ENCODE measurements at places on chromosomes 11 and 22.

GRCh38 chr11:77557553-77557952, 32.2 kb upstream of the AQP11 start:
- DNase-seq: no peak

GRCh38 chr22:41561788-41562187, 978 bp downstream of the CSDC2 start:
- DNase-seq: no peak

DNA sequence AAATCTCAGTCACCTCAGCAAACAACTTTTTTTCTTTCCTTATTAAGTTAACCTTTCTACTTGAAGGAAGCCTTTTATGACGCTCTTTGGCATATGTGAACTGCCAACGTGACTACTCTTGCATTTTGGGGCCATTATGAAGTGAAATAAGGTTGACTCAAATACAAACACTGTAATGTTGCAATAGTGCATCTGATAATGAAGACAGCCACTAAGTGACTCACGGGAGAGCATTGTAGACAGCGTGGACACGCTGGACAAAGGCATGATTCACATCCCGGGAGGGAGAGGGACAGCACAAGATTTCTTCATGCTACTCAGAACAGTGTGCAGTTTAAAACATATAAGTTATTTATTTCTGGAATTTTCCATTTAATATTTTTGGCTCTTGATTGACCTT, 560.8 kb downstream of the ETS1 start:
- no peak for DNase-seq

DNA sequence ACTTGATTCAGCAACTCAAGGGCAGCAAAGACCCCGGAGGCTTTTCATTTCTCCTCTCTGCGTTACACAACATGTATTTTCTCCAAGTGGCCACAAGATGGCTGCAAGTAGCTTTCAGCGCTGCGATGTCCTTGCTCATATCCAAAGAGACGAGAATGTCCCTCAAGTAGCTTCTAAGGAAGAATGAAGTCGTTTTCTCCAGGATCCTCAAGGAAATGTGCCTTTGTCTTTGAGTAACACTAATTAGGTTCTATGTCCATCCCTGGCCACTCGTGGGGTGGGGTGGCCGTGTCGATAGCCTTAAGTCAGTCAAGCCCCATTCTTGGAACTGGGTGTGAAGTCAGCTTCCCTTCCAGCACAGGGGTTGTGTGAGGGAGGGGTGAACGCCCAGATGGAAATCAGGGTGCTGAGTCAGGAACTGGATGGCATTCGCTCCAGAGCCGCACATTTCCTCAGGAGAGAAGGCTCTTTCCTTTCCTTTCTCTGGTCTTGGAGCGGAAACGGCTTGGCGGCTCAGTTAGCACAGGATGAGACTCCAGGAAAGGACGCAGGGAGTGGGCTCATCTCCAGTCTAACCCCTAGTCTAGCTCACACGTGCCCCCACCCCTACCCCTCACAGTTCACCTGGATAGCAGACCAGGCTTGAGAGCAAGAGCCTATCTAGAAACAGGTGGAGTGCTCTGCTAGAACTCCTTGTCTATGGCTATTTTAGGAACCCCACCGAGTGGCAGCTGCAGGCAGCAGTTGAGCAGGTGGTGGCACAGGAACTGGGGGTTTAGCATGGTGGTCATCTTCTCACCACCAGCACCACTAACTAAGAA, 44.3 kb downstream of the NNMT start:
- peak; percentile 64 for DNase-seq

DNA sequence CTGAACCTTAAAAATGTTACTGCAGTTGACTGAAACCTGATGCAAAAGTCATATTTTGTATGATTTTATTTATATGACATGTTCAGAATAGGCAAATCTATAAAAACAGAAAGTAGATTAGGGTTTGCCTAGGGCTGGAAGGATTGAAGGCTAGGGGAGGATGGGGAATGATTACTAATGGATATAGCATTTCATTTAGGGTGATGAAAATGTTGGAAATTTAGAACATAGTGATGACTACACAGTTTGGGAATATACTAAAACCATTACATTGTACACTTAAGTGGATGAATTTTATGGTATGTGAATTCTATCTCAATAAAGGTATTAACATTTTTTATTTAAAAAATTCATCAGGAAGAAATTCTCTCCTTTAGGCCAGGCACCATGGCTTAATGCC, 22.9 kb upstream of the PAFAH1B2 start:
- no peak for DNase-seq

- no peak for DNase-seq
These were observed 25.9 kb upstream of the ST14 start for GRCh38 chr11:130133716-130134115.

DNA sequence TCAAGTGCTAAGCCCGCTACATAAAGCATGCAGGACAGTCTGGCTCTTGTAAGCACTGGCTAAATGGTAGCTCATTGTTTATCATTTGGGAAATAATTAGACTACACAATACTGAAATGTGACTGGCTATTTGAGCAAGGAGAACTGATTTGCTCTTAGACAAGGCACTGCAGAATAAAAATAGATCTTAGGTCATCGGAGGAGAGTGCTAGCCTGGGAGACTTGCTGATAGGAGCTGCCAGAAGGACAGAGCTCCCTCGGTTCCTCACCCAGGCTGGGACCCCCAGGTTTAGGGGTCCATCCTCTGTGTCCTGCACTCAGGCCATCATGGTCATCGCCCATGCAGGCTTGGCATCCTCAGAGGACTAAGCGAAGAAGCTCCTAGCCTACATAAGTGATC, 184.4 kb upstream of the NCAM1 start:
- no peak for DNase-seq

GRCh38 chr22:27347951-27348350, 453.6 kb downstream of the MN1 start:
- no peak for DNase-seq

GRCh38 chr11:74390697-74391096, 7.5 kb downstream of the PGM2L1 start:
- DNase-seq: no peak

GRCh38 chr11:3135481-3136440, 29.3 kb downstream of the OSBPL5 start:
- no peak for DNase-seq

GRCh38 chr22:19051381-19052072, 70.7 kb downstream of the DGCR2 start:
- DNase-seq: no peak

DNA sequence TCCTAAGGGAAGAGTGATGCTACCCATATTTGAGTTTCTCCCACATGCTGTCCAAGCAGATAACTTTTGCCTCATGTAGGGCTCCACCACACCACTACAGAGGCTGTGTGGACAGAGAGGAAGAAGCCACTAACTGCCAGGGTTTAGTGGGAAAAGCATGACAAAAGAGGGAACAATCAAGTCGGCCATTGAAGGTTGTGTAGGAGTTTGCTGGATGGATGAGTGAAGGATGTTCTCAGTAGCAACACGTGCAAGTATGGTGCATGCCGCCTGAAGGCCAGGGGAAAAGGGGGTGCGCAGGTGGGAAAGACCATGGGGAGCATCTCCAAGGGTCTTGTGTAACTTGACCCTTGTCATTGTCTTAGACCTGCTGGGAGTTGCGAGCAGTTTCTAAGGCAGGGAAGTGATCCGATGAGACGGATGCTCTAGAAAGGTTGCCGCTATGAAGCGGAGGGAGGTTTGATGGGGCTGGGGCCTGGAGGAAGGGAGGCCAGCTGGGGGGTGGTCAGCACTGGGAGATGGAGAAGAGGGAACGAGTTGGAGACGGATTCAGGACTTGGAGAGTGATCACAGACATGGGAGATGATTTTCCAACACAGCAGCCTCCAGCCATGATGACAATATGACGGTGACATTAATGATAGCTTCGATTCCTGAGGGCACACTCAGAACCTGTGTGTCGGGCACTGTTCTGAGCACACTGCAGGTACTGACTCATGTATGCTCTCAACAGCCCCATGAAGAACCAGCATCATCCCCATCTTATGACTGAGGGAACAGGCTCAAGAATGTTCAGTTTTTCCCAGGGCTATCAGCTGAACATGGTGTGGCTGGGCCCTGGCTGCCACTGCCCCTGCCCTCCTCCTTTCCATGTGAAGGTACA, 53.7 kb downstream of the CD6 start:
- DNase-seq: no peak

DNA sequence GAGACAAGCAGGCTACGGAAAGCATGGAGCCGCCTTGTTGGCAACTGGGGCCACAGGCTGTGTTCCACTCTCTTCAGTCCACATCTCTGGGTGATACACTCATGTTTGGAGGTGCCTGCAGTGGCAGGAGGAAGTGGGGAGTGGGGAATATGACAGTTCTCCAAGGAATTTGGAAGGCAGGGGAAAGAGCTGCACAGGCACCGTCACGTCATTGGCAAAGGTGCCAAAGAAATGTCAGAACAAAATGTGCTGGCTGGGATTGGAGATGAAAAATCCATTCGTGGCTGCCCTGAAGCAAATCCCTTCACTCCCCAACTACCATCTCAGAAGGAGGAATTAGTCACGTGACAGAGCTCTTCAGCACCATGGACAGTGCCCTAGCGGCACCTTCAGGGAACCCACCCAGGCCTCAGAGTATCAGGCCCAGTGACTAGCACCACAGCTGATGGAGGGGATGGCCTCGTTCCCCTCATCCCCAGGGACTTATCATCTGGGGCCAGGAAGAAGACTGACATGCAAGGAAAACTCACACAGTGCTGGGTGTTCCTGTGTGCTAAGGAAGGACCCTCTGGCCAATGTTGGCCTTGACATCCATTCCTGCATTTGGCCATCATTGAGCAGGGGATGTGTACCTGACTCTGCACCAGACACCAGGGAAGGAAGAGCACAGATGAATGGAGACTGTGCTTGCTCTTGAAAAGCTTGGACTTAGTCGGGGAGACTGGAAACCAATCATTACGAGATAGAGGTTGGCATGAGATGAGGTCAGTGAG, 48.5 kb upstream of the PRDM11 start:
- no peak for DNase-seq

GRCh38 chr22:27842669-27843431, 41.3 kb upstream of the MN1 start:
- DNase-seq: no peak

DNA sequence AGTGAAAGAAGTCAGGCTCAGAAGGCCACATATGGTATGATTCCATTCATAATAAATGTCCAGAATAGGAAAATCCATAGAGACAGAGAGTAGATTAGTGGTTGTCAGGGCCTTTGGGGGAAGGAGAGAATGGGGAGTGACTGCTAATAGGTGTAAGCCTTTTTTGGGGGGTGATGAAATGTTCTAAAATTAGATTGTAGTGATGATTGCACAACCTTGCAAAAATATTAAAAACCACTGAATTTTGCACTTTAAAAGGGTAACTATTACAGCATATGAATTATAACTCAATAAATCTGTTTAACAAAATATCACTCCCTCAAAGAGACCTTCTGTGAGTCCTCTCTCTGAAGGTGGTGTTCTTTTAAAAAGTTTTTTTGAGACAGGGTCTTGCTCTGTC, 72.3 kb upstream of the GRK3 start:
- no peak for DNase-seq

- DNase-seq: no peak
These were observed 84.6 kb downstream of the ETS1 start for GRCh38 chr11:128502726-128503125.

DNA sequence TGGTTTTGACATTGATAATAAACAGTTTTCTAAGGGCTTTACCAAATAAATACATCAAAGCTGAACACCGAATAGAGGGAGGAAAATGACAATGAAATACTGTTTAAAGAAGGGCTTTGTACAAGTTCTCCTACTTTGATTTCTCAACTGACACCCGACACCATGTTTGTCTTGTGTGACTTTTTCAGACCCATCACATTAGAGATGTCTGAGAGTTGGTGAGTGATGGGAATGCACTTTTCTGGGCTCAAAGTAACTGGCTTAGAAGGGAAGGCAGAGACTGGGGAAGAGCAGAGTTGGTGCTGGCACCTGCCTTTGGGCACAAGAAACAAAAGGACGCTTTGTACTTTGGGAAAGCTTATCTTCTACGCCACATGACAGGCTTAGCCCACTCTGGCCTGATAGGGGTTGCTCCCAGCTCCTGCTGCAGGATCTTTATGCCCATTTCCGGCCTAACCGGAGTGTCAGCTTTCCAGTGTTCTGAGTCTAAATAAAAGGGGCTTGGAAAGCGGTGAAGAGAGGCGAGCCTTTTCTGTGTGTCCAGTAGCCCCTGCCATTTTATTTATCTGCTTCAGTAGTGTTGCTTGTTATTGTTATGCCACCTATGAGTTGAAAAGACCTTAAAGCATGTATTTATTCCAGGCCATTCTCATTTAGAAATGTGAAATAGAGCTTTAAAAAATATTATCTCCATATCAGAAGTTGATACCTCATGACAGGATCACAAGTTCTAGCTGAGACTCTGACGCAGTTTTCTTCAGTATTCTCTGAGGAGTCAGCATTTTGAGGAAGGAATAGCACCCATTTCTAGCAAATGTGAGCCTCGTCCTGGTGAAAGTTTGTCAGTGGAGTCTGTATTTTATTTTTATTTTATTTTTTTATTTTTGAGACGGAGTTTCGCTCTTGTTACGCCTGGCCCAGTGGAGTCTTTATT, 24.2 kb downstream of the KREMEN1 start:
- DNase-seq: no peak

DNA sequence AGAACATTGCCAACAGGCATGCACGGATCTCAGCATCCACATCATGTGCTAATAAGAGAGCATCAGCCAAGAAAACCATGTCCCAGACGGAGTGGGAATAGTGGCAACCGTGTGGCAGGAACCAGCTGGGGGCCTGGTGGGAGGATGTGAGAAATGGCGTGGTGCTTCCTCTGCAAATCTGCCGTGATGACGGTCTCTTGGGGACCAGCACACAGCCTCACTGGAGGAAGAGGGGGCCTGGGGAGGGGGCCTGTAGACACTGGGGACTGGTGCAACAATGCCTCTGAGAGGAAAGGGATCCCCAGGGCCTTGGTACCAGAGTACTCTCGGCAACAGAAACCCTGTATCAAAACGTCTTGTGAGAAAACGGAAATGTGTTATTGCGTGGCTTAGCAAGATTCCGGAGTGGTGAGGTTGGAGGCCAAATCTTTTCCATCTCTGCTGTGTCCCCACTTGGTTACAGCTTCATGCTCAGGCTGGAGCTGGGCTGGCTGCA, 154.3 kb upstream of the TBCEL start:
- DNase-seq: no peak

DNA sequence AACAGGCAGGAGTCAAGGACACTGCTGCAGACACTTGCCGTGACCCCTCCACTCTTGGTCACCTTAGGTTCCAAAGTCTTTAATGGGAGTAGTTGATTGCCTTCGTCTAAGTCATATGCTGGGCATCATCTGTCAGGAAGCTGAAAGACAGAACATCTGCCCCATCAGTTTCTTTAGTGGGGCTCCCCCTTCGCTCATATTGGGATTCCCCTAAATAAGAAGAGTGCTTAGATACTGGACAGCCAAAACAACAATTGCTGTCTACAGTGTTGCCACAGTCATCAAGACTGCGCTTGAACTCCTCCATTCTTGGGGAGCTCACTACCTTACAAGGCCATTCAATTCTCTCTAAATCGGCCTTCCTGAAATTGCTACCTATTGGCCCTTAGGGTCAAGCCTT, 58.5 kb downstream of the UBASH3B start:
- no peak for DNase-seq

DNA sequence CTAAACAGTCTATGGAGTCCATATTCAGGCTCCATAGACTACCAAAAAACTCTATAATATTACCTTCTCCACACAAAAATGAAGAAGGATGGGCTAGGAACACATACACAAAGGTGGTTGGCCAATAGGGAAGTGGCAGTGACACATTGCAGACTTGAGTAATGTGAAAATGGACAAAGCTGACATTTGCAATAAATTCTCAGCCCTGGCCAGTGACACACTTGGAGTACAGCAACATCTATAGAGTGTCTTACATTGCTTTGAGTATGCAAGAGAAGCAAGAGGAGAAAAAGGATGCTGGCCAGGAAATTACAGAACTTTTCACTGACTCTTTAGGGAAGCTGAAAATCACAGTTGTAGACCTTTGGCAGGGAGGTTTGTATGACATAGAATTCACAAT, 7.3 kb upstream of the OR52W1 start:
- DNase-seq: no peak

Data from upper lobe of left lung (tissue), 6 donors.